Activated T-helper 17 cell treated with anti-CD3 and anti-CD28 coated beads, Interleukin-2, amount 50 U/mL, for 72 hours (primary cell): ENCODE measurements at places on chromosomes 3 and 15. TPM values are rescaled to one million over a fixed set of nuclear protein-coding genes. Genes with fewer than 3 reads are reported as not detected.

The BBX gene
- total RNA-seq: 32.8 TPM

The TP53BP1 gene
- 30.9 TPM for total RNA-seq

The ERICH6 gene
- total RNA-seq: not detected

The ACOX2 gene
- not detected for total RNA-seq

The KCNAB1 gene
- total RNA-seq: not detected

The NDN gene
- 0.16 TPM for total RNA-seq

The SEMA3G gene
- total RNA-seq: 0.08 TPM

DNA sequence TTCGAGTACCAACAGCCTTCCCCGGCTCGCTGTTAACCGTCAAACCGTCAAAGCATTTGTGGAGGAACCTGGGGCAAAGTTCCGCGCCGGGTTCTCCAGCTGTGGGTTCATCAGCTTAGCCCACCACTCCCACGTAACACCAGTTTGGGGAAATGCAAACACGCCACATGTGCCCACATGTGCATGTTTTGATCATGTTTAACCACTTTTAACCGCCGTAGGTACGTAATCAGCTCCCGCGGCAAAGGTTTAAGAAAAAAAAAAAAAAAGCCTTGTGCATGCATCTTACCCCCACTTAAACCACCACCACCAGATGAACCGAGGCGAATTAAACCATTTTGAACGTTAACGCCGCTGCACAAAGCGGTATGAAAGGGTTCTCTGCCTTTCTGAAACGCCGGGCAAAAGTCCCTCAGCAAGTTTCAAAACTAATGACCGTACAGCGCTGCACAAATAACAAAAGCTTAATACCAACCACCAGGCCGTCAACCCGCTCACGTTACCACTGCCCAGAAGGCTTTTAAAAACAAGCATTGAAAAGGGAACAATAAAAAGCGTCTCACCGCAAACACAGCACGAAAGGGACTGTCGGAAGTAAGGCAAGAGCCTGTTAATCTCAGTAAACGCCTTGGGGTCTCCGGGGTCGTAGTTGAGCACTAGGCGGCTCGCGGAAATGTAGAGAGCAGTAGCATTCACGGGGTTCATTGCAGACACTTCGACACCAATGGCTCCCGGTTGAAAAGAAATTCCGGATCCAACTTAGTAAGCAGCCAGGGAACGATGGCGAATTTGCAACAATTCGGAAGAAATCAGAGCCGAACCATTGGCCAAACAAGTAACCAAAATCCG lies 1.5 kb downstream of the MSL2 start:
- no peak for ATAC-seq

DNA sequence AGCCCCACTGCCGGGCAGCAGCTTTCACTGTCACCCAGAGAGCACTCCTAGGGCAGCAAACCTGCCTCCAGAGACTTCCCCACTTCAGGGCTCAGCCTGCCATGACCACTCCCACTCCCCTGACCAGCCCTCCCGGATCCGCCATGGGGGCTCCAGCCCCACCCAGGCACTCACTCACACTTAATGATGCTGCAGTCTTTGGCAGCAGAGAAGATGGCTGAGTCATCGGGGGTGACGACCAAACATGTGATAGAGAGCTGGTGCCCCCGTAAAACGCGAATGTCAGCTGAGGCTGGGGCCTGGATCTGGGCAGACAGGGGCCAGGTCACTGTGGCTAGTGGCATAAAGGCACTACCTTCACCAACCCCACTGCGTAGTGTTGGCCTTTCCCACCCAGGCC lies 4.7 kb downstream of the RRP9 start:
- ATAC-seq: no peak

- ATAC-seq: no peak
These were observed 655 bp upstream of the TMOD3 start for GRCh38 chr15:51828621-51829375.

DNA sequence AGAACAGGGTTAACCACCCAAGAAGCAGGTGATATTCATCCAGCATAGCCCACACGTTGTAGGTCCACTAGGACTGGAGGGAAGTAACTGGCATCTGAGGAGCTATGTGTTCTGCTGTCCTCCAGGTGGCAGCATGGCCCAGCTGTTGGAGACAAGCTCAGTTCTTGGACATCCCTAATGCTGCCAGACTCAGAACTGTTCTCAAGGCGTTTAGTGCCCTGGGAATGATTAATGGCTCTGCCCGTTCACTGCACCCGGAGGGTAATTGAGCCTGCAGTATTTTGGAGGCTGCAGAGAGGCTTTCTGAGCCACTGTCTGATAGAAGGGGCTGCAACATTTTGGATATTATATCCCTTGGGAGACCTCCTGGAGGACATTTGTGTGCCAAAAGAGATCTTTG lies 521.3 kb upstream of the SEMA6D start:
- no peak for ATAC-seq

- no peak for ATAC-seq
These were observed 1.9 kb downstream of the RHO start for GRCh38 chr3:129530251-129530791.

GRCh38 chr3:43968465-43968864 lies 273.2 kb upstream of the TOPAZ1 start:
- no peak for ATAC-seq

- ATAC-seq: no peak
These were observed 104.2 kb upstream of the SLC7A14 start for GRCh38 chr3:170689893-170690660.

DNA sequence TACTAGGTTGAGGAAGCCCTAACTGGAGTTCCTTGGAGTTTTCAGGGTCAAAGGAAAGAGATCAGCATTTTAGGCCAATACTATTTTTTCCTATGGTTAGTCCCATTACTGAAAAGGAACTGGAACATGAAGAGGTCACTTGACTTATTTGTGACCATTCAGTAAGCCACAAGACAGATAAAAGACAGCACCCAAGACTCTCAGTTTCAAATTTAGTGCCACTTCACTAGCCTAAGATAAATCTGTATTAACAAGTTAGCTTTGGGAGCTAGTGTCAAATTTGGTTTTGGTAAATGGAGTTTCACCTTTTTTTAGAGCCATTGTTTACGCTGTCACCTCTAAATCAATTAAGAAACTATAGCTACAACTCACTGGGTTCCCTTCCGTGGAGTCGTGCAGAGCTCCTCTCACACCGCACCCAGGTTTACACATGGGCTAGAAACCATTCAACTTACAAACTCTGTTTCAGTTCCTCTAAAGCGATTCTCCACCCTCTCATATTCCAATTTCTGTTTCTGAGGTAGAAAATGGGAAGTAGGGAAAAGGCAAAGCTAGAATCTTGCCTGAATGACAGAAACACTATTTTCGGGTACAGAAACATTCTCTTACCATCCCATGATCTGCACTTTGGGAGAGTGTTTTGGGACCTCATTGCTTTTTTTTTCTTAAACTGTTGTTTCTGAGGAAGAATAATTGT lies 14.4 kb downstream of the CCDC32 start:
- ATAC-seq: no peak

GRCh38 chr15:91611561-91612323 lies 241.8 kb upstream of the SLCO3A1 start:
- ATAC-seq: no peak

- ATAC-seq: no peak
These were observed 523.8 kb downstream of the AGBL1 start for GRCh38 chr15:86603466-86603865.

DNA sequence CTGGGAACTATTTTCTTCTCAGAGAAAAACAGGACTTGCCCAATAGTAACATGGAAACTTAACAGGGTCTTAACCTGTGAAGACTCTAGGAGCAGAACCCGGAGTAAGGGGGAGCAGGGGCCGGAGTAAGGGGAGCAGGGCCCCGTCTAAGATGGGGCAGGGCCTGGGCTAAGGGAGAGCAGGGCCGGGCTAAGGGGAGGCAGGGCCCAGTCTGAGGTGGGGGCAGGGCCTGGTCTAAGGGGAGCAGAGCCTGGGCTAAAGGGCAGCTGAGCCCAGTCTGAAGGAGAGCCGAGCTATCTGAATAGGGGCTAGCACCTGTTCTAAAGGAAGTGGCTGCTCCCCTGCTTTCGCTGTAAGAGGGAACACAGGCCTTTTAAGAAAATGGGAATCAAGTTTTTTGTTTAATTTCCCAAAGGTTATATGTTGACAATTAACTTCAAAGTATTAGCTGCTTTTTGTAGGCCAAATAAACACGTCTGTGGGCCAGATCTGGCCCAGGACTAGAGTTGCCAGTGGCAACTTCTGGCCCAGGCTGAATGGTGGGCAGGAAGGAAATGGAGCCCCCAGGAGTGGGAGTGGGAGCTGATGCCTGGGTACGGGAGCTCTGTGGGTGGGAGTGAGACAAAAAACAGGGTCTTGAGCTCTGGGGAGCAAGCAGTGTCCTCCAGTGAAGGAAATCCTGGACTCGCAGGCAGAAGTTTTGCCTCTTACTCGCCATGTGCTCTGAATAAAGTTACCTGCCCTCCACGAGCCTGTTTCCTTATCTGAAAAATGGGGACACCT lies 32.5 kb downstream of the CSPG4 start:
- ATAC-seq: no peak

DNA sequence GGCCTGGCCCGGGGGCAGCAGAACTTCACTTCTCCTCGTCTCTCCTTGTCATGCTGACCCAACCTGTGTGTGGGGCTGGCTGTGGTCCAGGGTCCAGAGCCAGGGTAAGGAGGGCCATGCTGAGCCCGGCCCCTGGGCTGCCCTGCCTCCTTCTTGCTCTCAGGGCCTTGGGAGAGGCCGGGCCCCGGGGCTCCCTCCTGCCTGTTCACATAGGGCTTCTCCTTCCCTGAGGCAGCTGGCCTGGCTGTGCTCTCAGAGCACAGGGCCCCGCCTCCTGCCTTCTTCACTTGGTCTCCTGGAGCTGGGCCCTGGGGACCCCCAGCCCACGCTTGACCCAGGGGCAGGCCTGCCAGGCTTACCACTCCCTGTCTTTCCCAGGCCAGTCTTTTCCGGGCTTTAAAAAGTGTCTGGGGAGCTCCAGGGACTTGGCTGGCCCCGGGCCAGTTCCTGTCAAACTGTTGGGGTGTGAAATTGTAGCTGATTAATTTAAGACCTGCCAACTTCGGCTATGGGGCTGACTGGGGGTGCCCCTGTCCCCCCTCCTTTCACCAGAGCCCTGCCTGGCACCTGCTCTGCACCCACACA lies 11.8 kb downstream of the PLXNA1 start:
- no peak for ATAC-seq

DNA sequence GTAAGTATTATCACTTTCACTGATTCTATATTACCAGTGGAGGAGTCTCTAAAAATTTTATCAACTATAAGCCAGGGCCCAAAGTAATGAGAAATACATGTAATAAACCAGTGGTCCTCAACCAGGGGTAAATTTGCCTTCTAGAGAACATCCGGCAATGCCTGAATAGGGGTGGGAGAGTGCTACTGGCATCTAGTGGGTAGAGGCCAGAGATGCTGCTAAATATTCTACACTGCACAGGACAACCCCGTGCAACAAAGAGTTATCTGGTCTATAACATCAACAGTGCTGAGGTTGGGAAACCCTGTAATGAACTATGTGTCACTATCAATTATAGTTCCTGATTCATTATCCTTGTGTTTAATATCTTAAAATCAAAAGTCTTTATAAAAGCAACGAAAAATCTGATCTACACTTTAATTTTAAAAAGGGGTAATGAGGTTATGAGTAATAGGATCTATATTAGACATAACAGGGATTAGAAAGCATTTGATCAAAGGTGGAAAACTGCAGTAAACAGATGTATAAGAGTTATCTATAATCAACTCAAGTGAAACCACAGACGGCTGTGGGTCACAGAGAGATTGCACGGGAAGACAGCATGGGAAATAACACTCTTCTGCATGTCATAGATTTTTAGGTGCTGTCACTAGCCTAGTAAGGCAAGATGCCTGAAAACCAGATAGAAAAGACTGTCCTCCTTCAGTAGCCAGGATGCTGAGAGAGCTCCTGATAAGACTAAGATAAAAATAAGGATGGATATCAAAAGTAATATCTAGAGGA lies 2.0 kb downstream of the LYSMD2 start:
- ATAC-seq: peak; percentile 31

GRCh38 chr3:138943724-138944653 lies 2.9 kb downstream of the FOXL2 start:
- ATAC-seq: no peak

DNA sequence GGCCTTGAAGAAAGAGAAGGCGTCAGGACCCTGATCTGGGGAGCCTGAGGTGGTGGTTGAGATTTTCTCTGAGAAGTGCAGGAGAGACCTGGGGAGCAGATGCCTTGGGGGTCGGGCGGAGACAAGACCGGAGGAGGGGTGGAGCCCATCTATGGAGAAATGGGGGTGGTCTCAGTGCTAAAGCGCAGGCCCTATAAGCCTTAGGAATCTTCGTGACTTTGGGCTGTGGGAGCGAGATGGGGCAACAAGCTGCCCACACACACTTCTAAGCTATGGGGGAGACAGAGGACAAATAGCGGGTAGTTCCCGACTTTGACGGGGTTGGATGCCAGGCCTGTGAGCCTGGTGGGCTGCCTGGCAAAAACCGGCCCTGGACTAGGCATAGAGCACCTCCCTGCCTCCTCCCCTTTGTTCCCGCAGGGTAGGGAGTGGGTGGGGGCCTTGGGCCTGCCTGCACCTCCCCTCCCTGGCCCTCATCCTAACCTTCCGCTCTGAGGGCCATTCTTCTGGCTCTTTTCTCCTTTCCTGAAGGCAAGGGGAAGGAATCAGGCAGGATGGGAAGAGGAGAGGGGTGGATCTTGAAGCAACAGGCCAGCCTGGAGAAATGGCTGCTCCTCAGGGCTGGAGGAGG lies 880 bp downstream of the NISCH start:
- no peak for ATAC-seq

DNA sequence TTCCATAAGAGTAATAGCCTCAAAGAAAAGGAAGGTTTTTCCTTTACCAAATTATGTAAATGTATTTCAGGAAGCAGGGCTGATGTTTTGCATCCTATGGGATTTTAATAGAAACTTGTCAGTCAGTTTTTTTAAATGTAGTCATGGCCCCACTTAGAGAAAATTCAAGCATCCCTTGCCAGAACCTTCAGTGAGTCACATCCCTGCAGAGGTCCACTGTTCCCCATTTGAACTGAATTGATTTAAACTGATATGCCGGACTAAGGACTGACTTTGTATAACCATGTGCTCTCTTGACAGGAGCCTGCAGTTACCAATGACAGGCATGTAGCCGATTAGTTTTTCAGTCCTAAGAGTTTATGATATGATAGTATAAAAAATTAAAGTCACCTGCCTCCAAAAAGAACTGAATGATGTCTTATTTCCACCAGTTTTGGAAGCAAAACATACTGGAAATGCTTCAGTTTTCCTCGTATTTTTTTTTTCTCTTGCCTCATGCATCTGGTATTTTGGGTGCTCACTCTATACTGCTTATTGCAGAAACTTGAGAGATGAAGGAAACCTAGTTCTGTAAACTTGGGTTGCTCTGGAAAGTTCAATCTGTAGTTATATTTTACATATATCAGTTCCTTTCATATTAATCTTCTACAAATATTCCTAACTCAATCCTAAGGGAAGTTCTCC lies 30.7 kb downstream of the LRTM1 start:
- ATAC-seq: no peak

DNA sequence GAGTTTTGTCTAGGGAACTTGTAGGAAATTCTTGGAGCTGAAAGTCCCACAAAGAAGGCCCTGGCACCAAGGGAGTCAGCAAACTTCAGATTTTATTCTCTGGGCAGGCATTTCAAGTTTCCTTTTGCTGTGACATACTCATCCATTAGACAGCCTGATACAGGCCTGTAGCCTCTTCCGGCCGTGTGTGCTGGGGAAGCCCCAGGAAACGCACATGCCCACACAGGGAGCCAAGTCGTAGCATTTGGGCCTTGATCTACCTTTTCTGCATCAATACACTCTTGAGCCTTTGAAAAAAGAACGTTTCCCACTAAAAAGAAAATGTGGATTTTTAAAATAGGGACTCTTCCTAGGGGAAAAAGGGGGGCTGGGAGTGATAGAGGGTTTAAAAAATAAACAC lies 15.0 kb downstream of the TIGIT start:
- ATAC-seq: peak; percentile 79
